ENCODE measurements at places on chromosomes 2 and 18.
A peak's percentile ranks its signal among the peaks of the same experiment; 100 is the strongest.

- peak; percentile 18 for DNase-seq
Observed at GRCh38 chr18:58045242-58046092, 1.4 kb downstream of the NEDD4L start.

DNA sequence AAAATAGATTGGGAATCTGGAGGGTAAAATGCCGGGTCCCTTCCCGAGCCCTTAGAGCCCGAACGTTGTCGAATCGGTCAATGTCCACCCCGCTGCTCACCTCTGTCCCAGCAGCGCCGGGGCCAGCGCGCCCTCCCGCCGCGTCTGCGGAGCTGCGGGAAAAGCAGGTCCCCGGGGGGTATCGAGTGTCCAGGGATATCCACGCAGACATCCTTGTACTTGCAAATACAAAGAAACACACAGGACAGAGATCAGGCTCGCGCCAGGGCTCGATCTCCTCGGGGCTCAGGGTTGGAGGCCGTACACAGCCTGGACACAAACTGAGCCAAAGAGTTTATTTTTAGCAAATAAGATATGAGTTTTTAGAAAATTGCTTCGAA is 2.3 kb upstream of the GATA6 start:
- no peak for DNase-seq

GRCh38 chr2:179654806-179655205 is 206.6 kb downstream of the ZNF385B start:
- DNase-seq = no peak

- DNase-seq = no peak
Observed at GRCh38 chr18:9206421-9206820, 69.8 kb downstream of the ANKRD12 start.

All from activated CD4-positive, alpha-beta T cell treated with anti-CD3 and anti-CD28 coated beads for 1 hour (primary cell).